ENCODE measurements at places on chromosomes 5 and 9. TPM values are rescaled to one million over a fixed set of nuclear protein-coding genes. Genes with fewer than 3 reads are reported as not detected.

The SHLD3 gene
- total RNA-seq = 6.0 TPM

The PLPPR1 gene
- not detected for total RNA-seq

The SREK1 gene
- total RNA-seq = 63.5 TPM

The LECT2 gene
- not detected for total RNA-seq

The KLHL9 gene
- total RNA-seq = 25.6 TPM

The C8G gene
- total RNA-seq = not detected

The TSSK1B gene
- 0.57 TPM for total RNA-seq

The LHX2 gene
- not detected for total RNA-seq

The ENTREP1 gene
- total RNA-seq = 0.14 TPM

The CD180 gene
- total RNA-seq = not detected

The IRGM gene
- not detected for total RNA-seq

The AQP3 gene
- 5.9 TPM for total RNA-seq

The PCDHA1 gene
- total RNA-seq = not detected

The APBB3 gene
- total RNA-seq = 31.1 TPM

The UQCRQ gene
- total RNA-seq = 62.1 TPM

The CANX gene
- 650 TPM for total RNA-seq

The FOXD4L5 gene
- not detected for total RNA-seq

The EIF4E1B gene
- total RNA-seq = not detected

The SLC36A3 gene
- not detected for total RNA-seq

The IL5 gene
- not detected for total RNA-seq

The C7 gene
- not detected for total RNA-seq

The FUT7 gene
- not detected for total RNA-seq

The FBXO10 gene
- total RNA-seq = 12.0 TPM

The TICAM2 gene
- total RNA-seq = 1.1 TPM

The DMGDH gene
- total RNA-seq = 1.5 TPM

The IL33 gene
- 175 TPM for total RNA-seq

The APBA1 gene
- total RNA-seq = 9.2 TPM

The CDX1 gene
- total RNA-seq = 0.57 TPM

The SLC35D2 gene
- total RNA-seq = 26.9 TPM

The EQTN gene
- total RNA-seq = not detected

The SET gene
- total RNA-seq = 658 TPM

The SNCB gene
- 0.14 TPM for total RNA-seq

The ITGA2 gene
- total RNA-seq = 29.1 TPM

The FLT4 gene
- under 0.01 TPM for total RNA-seq

The CCDC183 gene
- total RNA-seq = 0.22 TPM

The ALDH1A1 gene
- total RNA-seq = 3.5 TPM

The NRARP gene
- 0.43 TPM for total RNA-seq

The ANKRD18B gene
- 1.1 TPM for total RNA-seq

The ZNF883 gene
- total RNA-seq = under 0.01 TPM

The ARID3C gene
- total RNA-seq = not detected

The FGFR4 gene
- total RNA-seq = 0.43 TPM

The C5orf63 gene
- total RNA-seq = 3.6 TPM

The BRINP1 gene
- not detected for total RNA-seq

The ZNF474 gene
- total RNA-seq = 0.22 TPM

The KIF20A gene
- total RNA-seq = 0.66 TPM

The BAAT gene
- total RNA-seq = not detected

The WDR38 gene
- not detected for total RNA-seq

The KIF4B gene
- total RNA-seq = 0.14 TPM

The HRH2 gene
- 0.14 TPM for total RNA-seq

The TMEFF1 gene
- total RNA-seq = 0.88 TPM

The SLC28A3 gene
- under 0.01 TPM for total RNA-seq

The CEP72 gene
- total RNA-seq = 1.5 TPM

The MRPL41 gene
- total RNA-seq = 28.2 TPM

The UNC13B gene
- 35.4 TPM for total RNA-seq

The PCDHGC3 gene
- 81.9 TPM for total RNA-seq

The CER1 gene
- not detected for total RNA-seq

The PCDHGA6 gene
- total RNA-seq = 4.8 TPM

The SUSD1 gene
- 23.2 TPM for total RNA-seq

The OBP2B gene
- not detected for total RNA-seq

The RGMB gene
- total RNA-seq = 36.1 TPM
